H1 (cell line): ENCODE measurements at places on chromosomes 13 and 19. TPM values are rescaled to one million over a fixed set of nuclear protein-coding genes. Genes with fewer than 3 reads are reported as not detected.

DNA sequence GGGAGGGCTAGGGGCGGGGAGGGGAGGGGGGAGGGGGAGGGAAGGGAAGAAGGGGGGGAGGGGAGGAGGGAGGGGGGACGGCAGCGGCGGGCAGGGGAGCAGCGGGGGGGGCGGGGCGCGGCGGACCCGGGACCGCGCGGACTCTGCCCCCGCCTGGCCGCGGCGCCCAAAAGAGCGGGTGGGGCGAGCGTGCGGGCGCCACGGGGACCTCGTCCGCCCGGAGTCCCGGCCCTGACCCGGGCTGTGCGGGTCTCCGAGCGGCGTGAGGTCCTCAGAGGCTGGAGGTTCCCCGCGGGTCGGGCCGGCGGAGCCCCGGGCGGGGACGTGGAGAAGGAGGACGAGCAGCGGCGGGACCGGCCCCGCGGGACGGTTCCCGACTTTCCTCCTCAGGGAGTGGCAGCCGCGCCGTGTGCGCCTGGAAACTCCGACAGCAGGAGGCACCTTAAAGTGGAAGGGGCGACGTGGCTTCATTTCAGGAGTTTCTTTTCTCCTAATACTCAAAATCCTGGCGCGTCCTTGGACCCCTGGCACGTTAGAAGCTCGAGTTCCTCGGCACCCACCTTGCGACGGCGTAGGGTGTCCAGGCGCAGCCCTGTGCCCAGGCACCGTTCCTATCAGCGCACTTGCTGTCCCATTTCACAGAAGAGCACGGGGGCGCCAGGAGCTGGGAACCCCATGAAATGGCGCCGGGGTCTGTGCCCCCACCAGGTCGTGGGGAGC is 518 bp upstream of the PLPP2 start:
- H3K4me1 ChIP-seq: peaks cover 30% of the 10 kb centered on the region
- no peak for DNase-seq
- H3K36me3 ChIP-seq: peaks cover 4% of the 10 kb centered on the region

- no peak overlapping the region for H3K4me3 ChIP-seq
- DNase-seq: no peak
- H3K36me3 ChIP-seq: no peaks in the 10 kb centered on the region
- no peak overlapping the region for H3K27ac ChIP-seq
- no peaks in the 10 kb centered on the region for H3K27me3 ChIP-seq
Measured at GRCh38 chr19:33698576-33699435, 77.1 kb downstream of the CHST8 start.

- H3K4me3 ChIP-seq: no peak overlapping the region
- H3K4me1 ChIP-seq: peaks cover 5% of the 10 kb centered on the region
- H3K27me3 ChIP-seq: peaks cover 53% of the 10 kb centered on the region
- no peak overlapping the region for H3K27ac ChIP-seq
Measured at GRCh38 chr19:41999878-42000208, 5.8 kb upstream of the ATP1A3 start.

DNA sequence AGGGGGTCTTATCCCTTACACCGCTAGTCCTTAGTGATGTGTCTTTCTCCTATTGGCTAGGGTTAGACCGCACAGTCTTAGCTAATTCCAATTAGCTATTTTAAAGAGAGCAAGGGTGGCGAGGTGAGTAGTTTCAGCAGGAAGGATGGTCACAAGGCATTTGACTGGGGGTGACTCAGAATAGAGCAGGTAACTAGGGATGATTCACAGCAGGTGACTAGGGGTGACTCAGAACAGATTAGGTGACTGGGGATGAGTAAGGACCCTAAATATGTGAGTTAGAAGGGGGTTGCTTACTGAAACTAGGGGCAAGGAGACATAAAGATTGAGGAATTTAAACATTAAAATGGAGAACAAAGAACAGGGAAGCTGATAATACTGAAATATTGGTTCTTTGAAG is 64.3 kb downstream of the ZNF66 start:
- H3K4me1 ChIP-seq: no peaks in the 10 kb centered on the region
- H3K27ac ChIP-seq: no peak overlapping the region
- no peaks in the 10 kb centered on the region for H3K27me3 ChIP-seq
- H3K36me3 ChIP-seq: no peaks in the 10 kb centered on the region
- DNase-seq: no peak

- H3K4me1 ChIP-seq: peaks cover 6% of the 10 kb centered on the region
- no peaks in the 10 kb centered on the region for H3K27me3 ChIP-seq
- no peak overlapping the region for H3K4me3 ChIP-seq
- no peak overlapping the region for H3K27ac ChIP-seq
Measured at GRCh38 chr13:37741536-37741935, 128.0 kb downstream of the TRPC4 start.

DNA sequence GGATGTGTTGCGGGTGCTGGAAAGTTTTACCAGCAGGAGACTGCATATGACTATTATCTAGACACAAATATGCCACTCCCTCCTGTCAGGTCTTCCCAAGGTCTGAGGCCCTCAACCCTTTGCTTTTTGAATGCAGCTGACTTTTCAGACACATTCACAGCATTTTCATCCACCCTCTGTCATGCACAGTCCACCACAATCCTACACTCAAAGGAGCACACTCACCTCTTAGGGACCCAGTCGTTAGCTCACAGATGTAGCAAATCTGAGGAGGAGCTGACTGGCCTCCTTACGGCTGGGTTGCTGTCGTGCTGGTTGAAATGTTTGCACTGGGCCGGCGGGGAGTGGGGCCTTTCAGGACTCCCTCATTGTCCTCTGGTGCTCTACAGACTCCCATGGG is 479.4 kb downstream of the IRS2 start:
- H3K4me3 ChIP-seq: no peak overlapping the region
- no peaks in the 10 kb centered on the region for H3K27me3 ChIP-seq
- H3K36me3 ChIP-seq: no peaks in the 10 kb centered on the region
- DNase-seq: no peak
- no peaks in the 10 kb centered on the region for H3K4me1 ChIP-seq

Gene PDE4C
- total RNA-seq: 2.3 and 2.7 TPM in 2 replicates

Gene CCDC70
- total RNA-seq: not detected in 2 replicates

Gene TUBB4A
- 21.2 and 30.4 TPM in 2 replicates for total RNA-seq

Gene ZNF28
- total RNA-seq: 22.8 and 23.0 TPM in 2 replicates
